ENCODE measurements at places on chromosomes 2 and 18.

DNA sequence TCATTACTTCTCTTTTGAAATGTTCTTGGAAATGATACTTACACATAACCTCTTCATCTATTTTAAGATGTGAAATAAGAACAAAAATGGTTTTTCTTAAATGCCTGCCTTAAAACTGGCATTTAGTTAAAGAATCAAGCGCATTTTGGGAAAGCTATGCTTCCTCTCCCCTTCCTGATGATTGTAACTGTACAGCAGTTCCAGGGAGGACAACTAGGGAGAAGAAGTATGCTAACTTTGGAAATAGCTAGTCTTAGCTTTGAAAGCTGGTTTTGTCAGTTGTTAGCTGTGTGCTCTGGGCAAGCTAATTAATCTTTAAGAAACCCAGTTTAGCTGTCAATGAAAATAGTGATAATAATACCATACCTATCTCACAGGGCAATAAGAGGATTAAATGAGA is 8.4 kb upstream of the ADCYAP1 start:
- DNase-seq: no peak

DNA sequence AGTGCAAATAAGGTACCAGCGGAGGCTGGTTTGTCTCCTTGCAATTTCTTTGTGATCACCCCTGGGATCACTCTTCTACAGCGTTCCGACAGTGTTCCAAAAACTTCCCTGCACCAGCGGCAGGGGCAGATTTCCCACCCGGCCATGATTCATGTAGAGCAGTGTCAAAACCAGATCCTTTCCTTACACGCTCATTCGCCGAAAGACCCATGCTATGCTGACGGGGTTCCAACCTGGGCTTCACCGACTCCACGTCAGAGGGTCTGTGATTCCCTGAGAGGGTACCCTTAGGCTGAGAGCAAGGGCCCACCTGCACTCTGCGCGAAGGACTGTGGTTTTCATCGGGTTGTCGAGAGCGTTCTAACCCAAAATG is 423 bp upstream of the TTC27 start:
- DNase-seq: no peak

DNA sequence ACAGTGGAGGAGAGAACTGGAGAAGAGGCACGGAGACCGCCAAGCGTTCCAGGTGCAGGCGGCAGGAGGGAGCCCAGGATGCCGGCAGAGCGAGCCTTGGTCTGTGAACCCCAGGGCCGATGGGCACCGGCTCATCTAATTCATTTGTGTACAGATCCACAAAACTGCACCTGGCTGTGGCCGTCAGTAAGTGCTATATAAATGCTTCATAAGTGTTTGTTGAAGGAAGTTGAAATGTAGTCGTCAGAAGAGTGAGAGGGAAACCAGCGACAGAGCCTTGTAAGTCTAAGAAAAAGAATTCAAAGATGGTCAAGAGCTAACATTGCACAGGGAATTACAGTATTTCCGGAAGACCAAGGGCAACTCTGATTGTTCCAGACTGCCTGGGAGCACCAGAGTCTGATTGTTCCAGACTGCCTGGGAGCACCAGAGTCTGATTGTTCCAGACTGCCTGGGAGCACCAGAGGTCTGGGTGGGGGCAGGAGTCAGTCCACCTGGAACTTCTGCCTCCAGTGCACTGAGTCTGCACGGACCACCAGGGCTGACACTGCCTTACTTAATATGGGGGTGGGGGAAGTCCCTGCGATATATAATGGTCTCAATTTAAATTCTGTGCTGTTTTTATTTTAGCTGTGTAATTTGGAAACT is 112.3 kb downstream of the BCL2 start:
- DNase-seq: no peak

GRCh38 chr2:232600053-232600773 is 33.2 kb upstream of the EFHD1 start:
- DNase-seq: no peak

GRCh38 chr18:50970006-50970405 is 2.2 kb downstream of the ELAC1 start:
- no peak for DNase-seq

- no peak for DNase-seq
Measured at GRCh38 chr2:46010925-46011490, 286.2 kb upstream of the EPAS1 start.

DNA sequence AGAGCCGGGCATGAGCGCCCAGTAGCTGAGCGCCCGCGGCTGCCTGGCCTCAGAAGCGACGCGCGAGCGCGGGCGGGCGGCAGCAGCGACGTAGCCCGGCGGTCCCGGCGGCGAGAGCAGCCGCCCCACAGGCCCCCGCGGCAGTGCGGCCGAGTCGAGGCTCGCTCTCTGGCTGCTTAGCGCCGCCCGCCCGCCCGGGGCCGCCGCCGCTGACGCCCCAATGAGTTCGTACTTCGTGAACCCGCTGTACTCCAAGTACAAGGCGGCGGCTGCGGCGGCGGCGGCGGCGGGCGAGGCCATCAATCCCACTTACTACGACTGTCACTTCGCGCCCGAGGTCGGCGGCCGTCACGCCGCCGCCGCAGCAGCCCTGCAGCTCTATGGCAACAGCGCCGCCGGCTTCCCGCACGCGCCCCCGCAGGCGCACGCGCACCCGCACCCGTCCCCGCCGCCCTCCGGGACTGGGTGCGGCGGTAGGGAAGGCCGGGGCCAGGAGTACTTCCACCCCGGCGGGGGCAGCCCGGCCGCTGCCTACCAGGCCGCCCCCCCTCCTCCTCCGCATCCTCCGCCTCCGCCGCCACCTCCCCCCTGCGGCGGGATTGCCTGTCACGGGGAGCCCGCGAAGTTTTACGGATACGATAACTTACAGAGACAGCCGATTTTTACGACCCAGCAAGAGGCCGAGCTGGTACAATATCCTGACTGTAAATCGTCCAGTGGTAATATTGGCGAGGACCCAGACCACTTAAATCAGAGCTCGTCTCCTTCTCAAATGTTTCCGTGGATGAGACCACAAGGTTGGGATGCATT is 847 bp downstream of the HOXD8 start:
- DNase-seq: no peak

- DNase-seq: no peak
Measured at GRCh38 chr18:955384-956066, 50.9 kb downstream of the ADCYAP1 start.

DNA sequence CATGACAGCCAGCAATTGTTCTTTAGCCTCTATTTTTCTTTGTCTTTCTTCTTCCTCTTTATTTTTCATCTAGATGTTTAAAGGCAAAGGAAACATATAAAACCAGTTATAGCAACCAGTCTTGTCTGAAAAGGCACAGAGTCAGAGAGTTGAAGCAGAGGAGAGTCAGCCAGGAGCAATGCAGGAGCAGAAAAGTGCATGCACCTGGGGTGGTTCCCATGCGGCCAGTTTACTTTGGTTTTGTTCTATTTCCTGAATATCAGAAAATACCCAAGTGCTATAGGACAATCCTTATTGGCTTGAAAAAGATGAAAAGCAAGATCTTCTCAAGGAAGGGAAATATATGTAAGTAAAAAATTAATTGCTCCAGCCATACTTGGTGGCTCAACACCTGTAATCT is 44.9 kb downstream of the CFAP210 start:
- no peak for DNase-seq

DNA sequence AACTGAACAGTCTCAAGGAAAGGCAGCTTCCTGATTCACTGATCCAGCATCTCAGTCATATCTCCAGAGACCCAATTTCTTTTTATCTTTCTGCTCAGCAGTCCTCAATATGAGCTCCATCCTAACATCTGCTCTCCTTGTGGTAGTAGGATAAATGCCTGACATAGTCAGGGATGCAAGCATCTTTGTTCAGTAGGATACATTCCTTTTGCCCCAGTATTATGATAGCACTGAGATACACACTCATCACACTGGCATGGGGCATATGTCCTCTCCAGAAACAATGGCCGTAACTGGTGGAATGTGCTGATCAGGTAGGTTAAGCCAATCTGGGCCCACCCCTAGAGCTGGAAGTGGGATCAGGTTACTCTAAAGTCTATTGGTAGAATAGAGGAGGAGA is 207.2 kb downstream of the ETAA1 start:
- no peak for DNase-seq

DNA sequence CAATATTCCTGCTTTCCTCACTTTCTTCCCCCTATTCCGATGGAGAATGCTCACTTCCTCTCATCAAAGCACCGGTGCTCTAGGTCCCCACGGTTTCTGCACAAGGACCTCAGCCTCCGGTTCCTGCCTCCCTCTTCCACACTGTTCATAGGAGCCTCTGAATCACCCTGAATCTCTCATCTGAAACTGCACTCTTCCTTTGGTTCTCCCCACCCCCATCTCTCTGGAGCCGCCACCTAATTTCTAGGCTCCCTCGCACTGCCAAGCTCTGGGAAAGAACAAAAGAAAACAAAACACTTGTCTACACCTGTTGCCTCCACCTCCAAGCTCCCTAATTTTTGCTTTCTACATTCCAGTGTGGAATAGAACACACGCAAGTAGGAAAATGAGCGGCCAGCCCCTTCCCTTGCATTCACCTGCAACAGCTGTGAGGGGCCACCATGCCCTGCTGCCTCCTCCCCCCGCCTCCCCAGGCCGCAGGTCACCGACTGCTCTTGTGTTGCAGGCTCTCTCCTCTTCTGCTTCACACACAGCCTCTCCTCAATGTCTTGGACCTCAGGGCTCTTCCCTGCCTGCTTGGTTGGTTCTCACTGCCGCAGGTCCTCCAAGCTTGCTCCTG is 9.6 kb downstream of the FBXO15 start:
- no peak for DNase-seq

DNA sequence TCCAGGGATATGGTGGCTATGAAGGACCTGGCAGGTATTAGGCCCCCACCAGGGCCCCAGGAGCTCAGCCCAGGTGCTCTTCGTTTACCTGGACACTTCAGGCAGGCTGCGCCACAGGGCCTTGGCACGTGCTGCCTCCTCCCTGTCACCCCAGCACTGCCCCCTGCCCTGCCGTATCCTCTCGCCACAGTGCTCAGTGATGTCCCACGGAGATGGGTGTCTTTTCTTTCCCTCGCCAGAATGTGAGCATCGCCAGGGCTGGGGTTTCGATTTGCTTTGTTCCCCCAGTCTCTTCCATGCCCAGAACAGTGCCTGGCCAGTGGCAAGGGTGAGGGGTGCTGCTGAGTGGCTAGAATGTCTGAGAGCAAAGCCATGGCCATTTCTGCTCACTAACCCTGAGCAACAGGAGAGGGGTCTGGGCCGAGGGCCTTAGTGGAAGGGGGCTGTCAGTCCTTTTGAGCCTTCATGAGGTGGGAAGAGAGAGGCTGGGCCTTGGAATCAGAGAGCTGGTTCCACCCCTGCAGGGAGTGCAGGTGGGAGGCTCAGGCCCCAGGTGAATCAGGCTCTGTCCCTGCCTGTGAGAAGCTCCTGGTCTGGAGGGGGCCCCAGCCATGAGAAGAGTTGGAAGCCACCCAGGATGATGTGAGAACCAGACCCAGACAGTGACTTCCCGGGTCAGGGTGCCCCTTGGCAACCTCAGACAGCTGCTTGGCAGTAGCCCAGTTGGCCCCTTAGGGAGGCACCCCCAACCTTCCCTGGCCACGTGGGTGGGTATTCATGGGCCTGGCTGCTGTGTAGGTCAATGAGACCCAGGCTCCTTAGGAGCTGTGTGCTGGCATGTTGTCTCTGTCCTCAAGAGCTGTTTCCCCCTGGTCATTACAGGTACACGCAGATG is 129.9 kb upstream of the HS6ST1 start:
- no peak for DNase-seq

- DNase-seq: no peak
Measured at GRCh38 chr18:14747513-14748474, at the start of gene ANKRD30B. TSS of gene ANKRD30B (plus strand) at chr18:14748172. CDS start at chr18:14748420, 248 bp downstream.

DNA sequence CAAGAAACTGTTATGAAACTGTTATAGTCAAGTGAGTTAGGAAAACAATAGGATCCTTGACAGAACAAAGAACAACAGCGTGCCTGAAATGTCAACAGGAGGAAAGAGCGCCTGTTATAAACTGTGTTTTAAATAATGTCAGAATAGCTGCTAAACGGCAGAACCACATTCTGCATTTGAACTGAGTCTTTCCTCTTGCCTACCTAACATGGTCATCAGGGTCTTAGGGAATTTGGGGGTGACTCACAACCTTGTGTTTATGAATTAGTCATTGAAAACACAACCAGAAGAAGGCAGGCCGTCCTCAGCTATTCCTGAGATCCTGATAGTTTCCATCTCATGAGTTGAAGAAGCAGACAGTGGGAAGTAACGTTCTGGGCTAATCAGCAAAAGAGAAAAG is 222.0 kb upstream of the FN1 start:
- no peak for DNase-seq

DNA sequence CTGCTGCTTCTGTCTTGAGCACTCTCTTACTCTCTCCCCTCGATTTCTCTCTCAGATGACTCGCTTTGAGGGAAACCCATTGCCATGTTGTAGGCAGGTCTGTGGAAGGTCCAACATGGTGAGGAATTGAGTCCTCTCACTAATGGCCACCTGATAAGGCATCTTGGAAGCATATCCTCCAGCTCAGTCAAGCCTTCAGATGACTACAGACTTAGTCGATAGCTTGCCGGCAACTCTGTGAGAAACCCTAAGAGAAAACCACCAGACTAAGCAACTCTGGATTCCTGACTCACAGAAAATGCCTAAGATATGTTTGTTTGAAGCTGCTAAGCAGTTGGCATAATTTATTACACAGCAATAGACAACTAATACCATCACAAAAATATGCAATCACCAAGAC is 51.2 kb downstream of the WDR75 start:
- DNase-seq: no peak

Measured in stimulated activated CD8-positive, alpha-beta memory T cell treated with anti-CD3 and anti-CD28 coated beads, Interleukin-15, amount 100 ng/mL, for 48 hours (primary cell).